Gastrocnemius medialis (tissue), 4 donors: ENCODE measurements at places on chromosomes 12 and 14.

- no peak for DNase-seq
- H3K4me3 ChIP-seq, result no peak overlapping the region
- H3K27me3 ChIP-seq, result no peaks in the 10 kb centered on the region
- H3K27ac ChIP-seq, result no peak overlapping the region
Observed at GRCh38 chr12:19856389-19856788, 417.1 kb downstream of the AEBP2 start.

GRCh38 chr12:49783917-49784676 is 42.7 kb downstream of the TMBIM6 start:
- no peaks in the 10 kb centered on the region for H3K27me3 ChIP-seq
- no peak overlapping the region for H3K4me3 ChIP-seq
- H3K4me1 ChIP-seq, result peaks cover 22% of the 10 kb centered on the region
- H3K36me3 ChIP-seq, result no peaks in the 10 kb centered on the region
- DNase-seq, result no peak
- H3K27ac ChIP-seq, result peak overlapping the region; percentile 69

- no peaks in the 10 kb centered on the region for H3K36me3 ChIP-seq
- H3K4me3 ChIP-seq, result no peak overlapping the region
- peak overlapping the region; percentile 58 for H3K27ac ChIP-seq
- H3K27me3 ChIP-seq, result no peaks in the 10 kb centered on the region
Observed at GRCh38 chr12:53427905-53428594, 4.4 kb downstream of the AMHR2 start.

DNA sequence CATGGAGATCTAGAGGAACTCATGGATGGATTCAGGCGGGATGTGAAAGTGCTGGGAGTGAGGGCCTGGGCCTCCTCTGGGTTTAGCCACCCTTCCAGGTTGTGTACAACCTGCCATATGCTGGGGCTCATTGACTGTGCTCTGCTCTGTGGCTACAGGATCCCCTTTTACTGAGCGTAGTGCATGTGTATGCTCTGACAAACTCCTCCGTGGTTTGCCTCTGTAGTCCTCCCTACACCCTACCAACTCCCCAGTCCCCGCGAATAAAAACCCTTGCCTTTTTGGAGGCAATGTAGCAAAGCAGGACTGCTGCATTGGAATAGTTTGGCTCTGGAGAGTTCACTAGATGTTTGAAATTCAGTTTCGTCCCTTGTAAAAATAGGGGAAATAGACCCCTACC is 17.4 kb downstream of the JDP2 start:
- peaks cover 22% of the 10 kb centered on the region for H3K36me3 ChIP-seq
- no peak overlapping the region for H3K4me3 ChIP-seq
- DNase-seq, result no peak
- peaks cover 86% of the 10 kb centered on the region for H3K4me1 ChIP-seq

GRCh38 chr12:79057540-79057939 is 193.0 kb downstream of the SYT1 start:
- no peaks in the 10 kb centered on the region for H3K27me3 ChIP-seq
- H3K36me3 ChIP-seq, result no peaks in the 10 kb centered on the region
- no peak overlapping the region for H3K4me3 ChIP-seq
- H3K4me1 ChIP-seq, result no peaks in the 10 kb centered on the region

DNA sequence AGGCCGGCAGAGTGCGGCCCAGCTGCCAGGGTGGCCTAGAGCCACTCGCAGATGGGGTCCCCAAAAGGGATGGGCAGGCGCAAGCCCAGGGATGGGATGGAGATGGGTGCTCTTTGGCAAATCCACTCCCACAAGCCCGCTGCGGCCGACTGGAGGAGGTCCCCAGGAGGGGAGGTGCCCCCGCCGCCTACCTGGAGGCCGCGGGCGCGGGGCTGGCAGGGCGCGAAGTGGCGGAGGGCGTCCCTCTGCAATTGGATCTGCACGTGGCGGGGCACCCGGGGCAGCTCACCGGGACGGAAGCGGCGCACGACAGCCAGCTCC is 730 bp downstream of the PPP1R3E start:
- H3K4me1 ChIP-seq, result peaks cover 32% of the 10 kb centered on the region
- H3K27ac ChIP-seq, result peak overlapping the region; percentile 99
- H3K27me3 ChIP-seq, result no peaks in the 10 kb centered on the region
- H3K4me3 ChIP-seq, result peak overlapping the region; percentile 86

DNA sequence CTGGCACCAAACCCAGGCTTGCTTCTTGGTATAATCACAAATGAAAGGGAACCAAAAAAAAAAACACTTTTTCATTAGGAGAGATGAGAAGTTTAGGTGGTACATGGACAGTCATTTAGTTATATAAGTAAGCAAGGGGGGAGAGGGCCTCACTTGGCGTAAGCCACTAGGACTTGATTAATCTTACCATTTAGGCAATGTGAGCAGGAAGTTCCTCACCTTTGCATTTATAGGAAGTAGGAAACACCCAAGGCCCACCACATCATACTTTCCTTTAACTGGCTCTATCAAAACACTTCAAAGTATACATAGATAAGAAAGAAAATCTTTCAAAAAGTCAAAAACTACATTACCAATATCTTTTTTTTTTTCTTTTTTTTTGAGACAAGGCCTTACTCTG is 6.7 kb upstream of the RPS6KA5 start:
- DNase-seq, result no peak
- no peaks in the 10 kb centered on the region for H3K27me3 ChIP-seq
- H3K27ac ChIP-seq, result no peak overlapping the region
- peaks cover 15% of the 10 kb centered on the region for H3K4me1 ChIP-seq

GRCh38 chr14:74064426-74064825 is 19.8 kb downstream of the ALDH6A1 start:
- no peaks in the 10 kb centered on the region for H3K27me3 ChIP-seq
- H3K36me3 ChIP-seq, result peaks cover 76% of the 10 kb centered on the region
- H3K4me3 ChIP-seq, result no peak overlapping the region
- no peak overlapping the region for H3K27ac ChIP-seq
- H3K4me1 ChIP-seq, result no peaks in the 10 kb centered on the region

DNA sequence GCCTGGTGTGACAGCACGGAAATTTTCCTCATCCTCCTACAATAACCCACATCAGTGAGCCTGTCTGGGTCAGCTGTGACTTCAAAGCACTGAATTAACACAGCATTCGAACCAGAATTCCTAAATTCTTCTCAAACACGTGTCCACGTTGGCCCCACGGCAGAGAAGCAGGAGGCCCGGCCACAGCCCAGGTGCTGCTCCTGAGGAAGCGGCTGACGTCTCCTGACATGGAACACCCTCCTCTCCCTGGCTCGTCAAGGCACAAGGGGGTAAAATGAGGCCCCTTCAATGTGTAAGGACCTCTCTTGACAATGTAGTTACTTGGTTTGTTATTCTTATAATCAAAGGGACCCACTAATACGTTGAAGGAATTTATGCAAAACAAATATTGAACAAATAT is 156.3 kb upstream of the GSC start:
- no peaks in the 10 kb centered on the region for H3K27me3 ChIP-seq
- DNase-seq, result no peak
- no peaks in the 10 kb centered on the region for H3K4me1 ChIP-seq

GRCh38 chr14:75411214-75411540 is 16.6 kb upstream of the JDP2 start:
- H3K4me3 ChIP-seq, result no peak overlapping the region
- H3K4me1 ChIP-seq, result peaks cover 18% of the 10 kb centered on the region
- H3K36me3 ChIP-seq, result no peaks in the 10 kb centered on the region
- H3K27me3 ChIP-seq, result no peaks in the 10 kb centered on the region
- DNase-seq, result no peak
- no peak overlapping the region for H3K27ac ChIP-seq

GRCh38 chr12:118603610-118604361 is 227.4 kb downstream of the SUDS3 start:
- H3K4me3 ChIP-seq, result no peak overlapping the region
- H3K36me3 ChIP-seq, result no peaks in the 10 kb centered on the region
- H3K4me1 ChIP-seq, result no peaks in the 10 kb centered on the region

DNA sequence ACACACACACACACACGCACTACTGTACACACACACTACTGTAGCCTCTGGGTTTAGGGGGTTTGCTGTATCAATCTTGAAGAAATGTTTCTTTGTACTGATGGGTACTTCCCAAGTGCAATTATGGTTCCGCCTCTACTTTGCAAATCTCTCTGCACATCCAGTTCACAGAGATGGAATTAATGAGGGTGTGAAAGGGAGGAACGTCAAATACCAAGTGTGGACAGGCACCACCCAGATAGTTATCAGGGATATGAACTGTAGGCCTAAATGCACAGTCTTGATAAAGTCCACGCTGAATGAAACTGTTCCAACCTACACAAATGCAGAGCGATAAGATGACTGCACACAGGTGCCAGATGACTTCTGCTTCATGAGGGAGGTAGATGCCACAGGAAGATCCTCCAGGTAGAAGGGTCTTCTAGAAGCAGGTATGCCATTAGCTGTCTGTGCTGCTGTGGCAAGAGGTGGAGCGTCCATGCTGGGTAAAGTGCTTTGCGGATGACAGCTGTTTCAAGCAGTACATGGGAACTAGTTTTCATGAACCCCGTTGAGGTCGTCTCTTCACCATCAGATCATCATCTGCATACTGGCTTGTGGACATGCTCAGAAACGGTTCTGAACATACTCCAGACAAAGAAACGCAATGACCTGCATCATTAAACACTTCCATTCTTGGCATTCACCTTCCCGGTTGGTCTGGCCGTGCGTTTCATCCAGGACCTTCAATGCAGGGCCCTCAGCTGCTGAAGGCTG is 314.3 kb upstream of the RTL1 start:
- H3K27ac ChIP-seq, result no peak overlapping the region
- H3K4me1 ChIP-seq, result no peaks in the 10 kb centered on the region
- no peaks in the 10 kb centered on the region for H3K27me3 ChIP-seq
- H3K36me3 ChIP-seq, result no peaks in the 10 kb centered on the region

GRCh38 chr14:104143521-104144452 is 5.4 kb downstream of the KIF26A start:
- H3K27me3 ChIP-seq, result peaks cover 9% of the 10 kb centered on the region
- no peak overlapping the region for H3K4me3 ChIP-seq
- no peaks in the 10 kb centered on the region for H3K4me1 ChIP-seq
- no peak overlapping the region for H3K27ac ChIP-seq

DNA sequence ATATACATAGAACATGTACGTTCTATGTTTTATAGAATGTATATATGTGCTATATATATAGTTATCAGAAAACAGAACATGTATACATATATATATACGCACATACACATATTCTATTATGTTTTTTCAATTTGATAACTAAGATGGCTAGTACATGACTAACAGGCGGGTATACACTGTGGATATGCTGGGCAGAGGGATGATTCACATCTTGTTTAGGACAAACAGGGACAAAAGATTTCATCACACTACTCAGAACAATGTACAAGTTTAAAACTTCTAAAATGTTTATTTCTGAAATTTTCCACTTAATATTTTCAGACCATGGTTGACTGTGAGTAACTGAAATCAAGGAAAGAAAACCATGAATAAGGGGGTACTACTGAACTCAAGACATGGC is 17.4 kb downstream of the TIMELESS start:
- H3K36me3 ChIP-seq, result no peaks in the 10 kb centered on the region
- H3K4me3 ChIP-seq, result no peak overlapping the region
- H3K27me3 ChIP-seq, result no peaks in the 10 kb centered on the region
- H3K27ac ChIP-seq, result no peak overlapping the region

- no peak overlapping the region for H3K4me3 ChIP-seq
- no peaks in the 10 kb centered on the region for H3K4me1 ChIP-seq
- no peak for DNase-seq
- H3K36me3 ChIP-seq, result no peaks in the 10 kb centered on the region
- H3K27me3 ChIP-seq, result no peaks in the 10 kb centered on the region
Observed at GRCh38 chr12:102851246-102851645, 65.8 kb downstream of the PAH start.

GRCh38 chr12:18643681-18644080 is 94.1 kb downstream of the PLCZ1 start:
- H3K27me3 ChIP-seq, result no peaks in the 10 kb centered on the region
- H3K4me3 ChIP-seq, result no peak overlapping the region
- DNase-seq, result no peak
- H3K4me1 ChIP-seq, result no peaks in the 10 kb centered on the region

GRCh38 chr12:121750507-121750955 is 38.0 kb downstream of the TMEM120B start:
- no peak overlapping the region for H3K4me3 ChIP-seq
- H3K27me3 ChIP-seq, result no peaks in the 10 kb centered on the region
- H3K4me1 ChIP-seq, result peaks cover 23% of the 10 kb centered on the region
- no peak overlapping the region for H3K27ac ChIP-seq
- peaks cover 10% of the 10 kb centered on the region for H3K36me3 ChIP-seq

DNA sequence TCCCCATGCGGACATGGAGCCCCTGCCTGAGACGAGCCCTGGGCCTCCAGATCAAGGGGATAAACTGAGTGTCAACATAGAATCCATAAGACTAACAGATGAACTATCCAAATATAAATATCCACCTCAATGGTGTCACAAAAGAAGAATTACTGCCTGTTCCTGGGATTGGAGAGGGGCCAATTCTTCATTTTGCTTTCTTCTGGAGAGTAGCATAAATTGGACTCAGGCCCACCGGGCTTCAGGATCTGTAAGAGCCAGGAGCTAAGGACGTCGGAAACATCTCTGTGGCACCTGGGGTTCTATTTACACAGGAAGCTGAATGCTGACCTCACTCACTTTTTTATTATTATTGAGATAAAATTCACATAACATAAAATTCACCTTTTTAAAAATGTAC is 408.2 kb upstream of the CCDC196 start:
- H3K27me3 ChIP-seq, result no peaks in the 10 kb centered on the region
- no peaks in the 10 kb centered on the region for H3K36me3 ChIP-seq
- no peak for DNase-seq
- H3K4me1 ChIP-seq, result no peaks in the 10 kb centered on the region
- H3K4me3 ChIP-seq, result no peak overlapping the region
- H3K27ac ChIP-seq, result no peak overlapping the region

GRCh38 chr12:16350682-16351081 is 3.2 kb downstream of the MGST1 start:
- peak; percentile 65 for DNase-seq
- no peaks in the 10 kb centered on the region for H3K36me3 ChIP-seq

DNA sequence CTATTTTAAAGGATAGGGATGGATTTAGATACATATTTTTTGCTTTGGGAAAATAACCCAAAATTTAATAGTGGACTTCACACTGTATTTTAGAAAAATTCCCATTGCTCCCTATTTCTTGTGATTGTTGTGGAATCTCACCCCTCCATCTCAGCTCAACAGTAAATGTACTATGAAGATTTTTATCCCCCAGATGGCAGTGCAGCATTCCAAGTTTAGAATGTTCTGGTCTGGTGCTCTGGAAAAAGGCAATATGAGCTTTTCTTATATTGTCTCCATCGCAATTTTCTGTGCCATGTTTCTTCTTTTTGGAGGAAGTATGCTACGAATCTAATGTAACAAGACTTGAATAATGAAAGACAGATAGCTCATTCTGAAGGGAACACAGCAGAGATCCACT is 471.7 kb upstream of the SYT1 start:
- no peaks in the 10 kb centered on the region for H3K4me1 ChIP-seq
- H3K36me3 ChIP-seq, result no peaks in the 10 kb centered on the region
- H3K27ac ChIP-seq, result no peak overlapping the region
- no peak for DNase-seq
- no peaks in the 10 kb centered on the region for H3K27me3 ChIP-seq
- no peak overlapping the region for H3K4me3 ChIP-seq

DNA sequence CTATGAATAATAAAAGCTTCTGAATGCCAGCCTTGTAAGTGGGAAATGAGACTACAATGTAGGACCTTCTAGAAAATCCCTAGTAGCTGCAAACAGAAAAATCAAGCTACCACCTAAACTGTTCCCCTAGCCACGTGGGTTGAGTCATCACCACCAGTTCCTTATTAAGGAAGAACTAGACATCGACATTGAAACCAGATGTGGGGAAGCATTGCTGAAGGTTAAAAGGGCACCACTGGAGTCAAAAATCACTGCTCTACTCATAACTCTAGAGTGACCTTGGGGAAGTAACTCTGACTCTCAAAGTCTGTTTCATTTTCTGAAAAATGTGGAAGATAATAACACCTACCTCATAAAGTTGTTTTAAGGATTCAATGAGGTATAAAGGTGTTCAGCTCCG is 9.4 kb upstream of the CNIH1 start:
- no peaks in the 10 kb centered on the region for H3K27me3 ChIP-seq
- no peak overlapping the region for H3K4me3 ChIP-seq
- H3K27ac ChIP-seq, result no peak overlapping the region
- no peaks in the 10 kb centered on the region for H3K36me3 ChIP-seq
- no peak for DNase-seq
- H3K4me1 ChIP-seq, result no peaks in the 10 kb centered on the region
